ENCODE measurements at places on chromosomes 16 and 17.

- DNase-seq = no peak
Observed at GRCh38 chr16:19994466-19995170, 79.1 kb downstream of the GPR139 start.

DNA sequence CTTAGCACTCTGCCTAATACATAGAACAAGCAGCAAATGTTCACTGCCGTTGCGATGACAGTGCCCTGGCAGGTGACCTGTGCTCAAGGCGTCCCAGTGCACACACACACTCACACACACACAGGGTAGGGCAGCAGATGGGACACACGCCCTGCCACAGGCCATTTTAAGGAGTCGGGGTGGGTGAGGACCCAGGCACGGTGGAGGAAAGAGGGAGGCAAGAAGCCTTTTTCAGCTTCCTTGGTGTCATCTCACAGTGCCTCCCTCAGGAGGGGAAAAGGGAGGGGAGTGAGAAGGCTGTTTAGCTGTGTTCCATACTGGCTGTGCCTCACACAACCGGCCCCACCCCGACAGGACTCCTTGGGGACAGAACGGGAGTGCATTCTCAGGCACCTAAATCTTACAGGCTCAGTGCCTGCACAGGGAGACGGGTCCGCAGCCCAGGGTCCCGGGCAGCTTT is 1.5 kb downstream of the PITPNM3 start:
- DNase-seq = no peak

DNA sequence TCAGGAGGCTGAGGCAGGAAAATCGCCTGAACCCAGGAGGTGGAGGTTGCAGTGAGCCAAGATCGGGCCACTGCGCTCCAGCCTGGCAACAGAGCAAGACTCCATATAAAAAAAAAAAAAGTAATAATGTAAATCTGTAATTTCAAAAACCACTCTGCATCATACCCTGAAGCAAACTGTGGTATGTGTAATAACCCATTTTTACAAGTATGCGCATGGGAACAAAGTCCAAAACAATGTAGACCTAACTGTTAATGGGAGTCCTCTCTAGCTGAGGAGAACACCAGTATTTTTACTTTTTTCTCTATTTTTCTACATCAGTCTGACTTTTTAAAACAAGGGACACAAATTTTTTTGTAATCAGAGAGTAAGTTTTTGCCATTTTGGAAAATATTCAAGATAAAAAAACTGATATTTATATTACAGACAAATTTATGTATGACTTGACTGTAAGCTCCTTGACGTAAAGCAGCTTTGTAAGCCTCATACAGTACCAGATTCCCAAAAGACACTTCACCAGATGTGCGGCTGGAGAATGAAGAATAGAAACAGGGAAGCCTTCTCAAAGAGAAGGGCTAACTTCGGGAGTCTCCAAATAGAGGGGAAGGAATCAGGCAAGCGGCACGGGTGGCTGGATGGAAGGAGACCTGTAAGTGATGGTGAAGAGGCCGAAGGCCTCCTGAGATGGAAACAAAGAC is 25.7 kb downstream of the CMTM4 start:
- DNase-seq = no peak

DNA sequence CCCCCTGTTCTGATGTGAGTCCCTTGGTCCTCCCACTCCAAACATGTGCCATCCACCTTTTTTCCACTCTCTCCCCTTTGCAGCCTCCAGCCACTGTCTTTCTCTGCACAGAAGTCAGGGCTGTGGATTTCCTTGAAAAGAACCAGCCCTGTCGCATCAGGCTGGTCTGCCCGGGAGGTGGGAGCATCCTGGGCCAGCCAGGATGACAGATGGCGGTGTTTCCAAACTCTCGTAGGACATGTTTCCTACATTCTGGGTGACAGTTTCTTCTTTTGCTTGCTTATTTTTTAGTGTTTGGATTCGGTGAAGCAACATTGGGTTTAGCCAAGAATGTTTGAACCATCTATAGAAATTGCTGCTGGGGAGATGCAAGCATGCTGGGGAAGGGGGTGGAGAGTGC is 100.8 kb downstream of the CCDC182 start:
- no peak for DNase-seq

DNA sequence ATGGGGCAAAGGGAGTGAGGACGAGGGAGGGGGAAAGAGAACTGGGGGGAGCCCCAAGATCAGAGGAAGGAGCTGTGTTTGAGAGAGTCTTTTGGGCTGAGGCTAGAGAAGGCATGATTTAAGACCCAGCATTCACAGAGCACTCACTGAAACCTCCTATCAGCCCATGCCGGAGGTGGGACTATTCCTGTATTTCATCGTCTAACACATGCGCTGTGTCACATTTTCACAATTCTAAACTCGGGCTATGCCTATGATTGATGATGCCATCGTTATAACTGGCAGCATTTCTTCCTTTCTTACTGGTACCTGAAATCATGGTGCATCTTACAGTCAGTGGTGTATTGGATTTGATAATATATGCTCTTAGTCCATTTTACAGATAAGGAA is 3.5 kb downstream of the FAM171A2 start:
- DNase-seq = no peak

GRCh38 chr17:78954684-78955083 is 25.0 kb downstream of the LGALS3BP start:
- no peak for DNase-seq

DNA sequence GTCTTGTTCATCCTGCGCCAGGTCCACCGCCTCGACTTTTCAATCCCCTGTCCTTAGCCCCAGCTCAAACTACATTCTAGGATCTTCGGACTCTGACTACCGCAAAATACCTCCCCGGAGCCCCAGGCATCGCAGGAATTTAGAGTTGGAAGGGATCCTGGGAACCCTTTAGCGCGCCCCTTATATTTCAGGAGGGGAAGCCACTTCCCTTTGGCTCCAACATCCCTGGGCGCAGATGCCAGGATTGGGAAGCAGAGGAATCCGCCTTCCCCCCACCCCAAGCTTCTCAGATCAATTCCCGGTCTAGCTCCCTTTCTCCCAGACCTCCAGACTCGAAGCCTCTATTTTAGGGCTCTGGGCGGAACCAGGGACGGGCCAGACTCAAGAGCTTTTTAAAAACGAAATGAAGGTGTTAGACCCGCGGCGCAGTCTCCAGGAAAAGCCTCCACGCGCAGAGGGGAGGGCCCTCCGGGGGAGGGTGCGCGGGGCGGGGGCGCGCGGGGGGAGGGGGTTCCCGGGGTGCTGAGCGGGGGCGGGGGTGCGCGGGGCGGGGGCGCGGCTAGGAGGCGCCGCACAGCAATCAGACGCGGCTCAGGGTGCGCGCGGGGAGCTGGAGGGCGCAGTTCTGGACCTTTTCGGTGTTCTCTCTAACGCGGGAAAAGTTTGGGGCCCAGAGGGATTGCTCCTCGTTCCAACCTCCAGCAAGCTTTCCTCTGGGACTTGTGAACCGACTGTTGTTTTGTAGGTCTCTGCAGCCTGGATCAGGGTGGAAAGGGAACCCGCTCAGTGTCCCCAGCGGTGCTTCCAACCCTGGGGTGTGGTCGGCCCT is 1.6 kb downstream of the AHSP start:
- DNase-seq = peak; percentile 72

- no peak for DNase-seq
Observed at GRCh38 chr17:2481760-2482159, 29.9 kb downstream of the METTL16 start.

- peak; percentile 38 for DNase-seq
Observed at GRCh38 chr16:14199624-14200023, 128.5 kb downstream of the MRTFB start.

- no peak for DNase-seq
Observed at GRCh38 chr16:58449768-58450167, 50.2 kb upstream of the NDRG4 start.

- no peak for DNase-seq
Observed at GRCh38 chr16:24478401-24478800, 61.0 kb upstream of the RBBP6 start.

DNA sequence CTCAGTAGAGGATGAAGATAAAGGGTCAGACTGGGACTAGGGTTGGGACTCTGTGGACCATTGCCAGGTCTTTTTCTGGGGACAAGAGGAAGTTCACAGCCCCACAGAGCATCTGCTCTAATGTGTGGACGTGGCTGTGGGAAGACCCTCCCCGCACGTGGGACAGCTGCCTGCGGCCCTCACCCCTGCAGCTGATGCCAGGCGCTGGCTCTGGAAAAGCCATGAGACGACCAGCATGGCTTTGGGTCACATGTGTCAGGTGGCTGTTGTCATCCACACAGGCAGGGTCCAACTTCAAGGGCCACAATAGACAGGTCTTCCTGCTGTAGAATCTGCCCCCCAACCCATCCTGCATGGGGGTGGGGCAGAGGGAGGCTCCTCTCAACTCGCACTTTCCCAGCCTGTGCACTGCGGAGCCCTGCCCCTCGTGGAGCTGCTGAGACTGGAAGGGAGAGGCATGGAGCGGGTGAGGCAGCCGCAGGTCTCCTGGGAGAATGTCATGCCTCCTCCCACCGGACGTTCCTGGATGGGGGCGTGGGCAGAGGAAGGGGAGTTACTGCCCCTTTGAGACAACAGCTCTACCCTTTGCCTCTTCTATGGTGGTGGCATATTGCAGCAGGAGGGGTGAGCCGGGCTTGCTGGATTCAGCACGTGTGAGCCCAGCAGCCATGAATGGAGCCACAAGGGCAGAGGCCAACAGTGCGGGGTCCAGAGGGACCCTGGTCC is 53.4 kb downstream of the PIMREG start:
- DNase-seq = no peak

DNA sequence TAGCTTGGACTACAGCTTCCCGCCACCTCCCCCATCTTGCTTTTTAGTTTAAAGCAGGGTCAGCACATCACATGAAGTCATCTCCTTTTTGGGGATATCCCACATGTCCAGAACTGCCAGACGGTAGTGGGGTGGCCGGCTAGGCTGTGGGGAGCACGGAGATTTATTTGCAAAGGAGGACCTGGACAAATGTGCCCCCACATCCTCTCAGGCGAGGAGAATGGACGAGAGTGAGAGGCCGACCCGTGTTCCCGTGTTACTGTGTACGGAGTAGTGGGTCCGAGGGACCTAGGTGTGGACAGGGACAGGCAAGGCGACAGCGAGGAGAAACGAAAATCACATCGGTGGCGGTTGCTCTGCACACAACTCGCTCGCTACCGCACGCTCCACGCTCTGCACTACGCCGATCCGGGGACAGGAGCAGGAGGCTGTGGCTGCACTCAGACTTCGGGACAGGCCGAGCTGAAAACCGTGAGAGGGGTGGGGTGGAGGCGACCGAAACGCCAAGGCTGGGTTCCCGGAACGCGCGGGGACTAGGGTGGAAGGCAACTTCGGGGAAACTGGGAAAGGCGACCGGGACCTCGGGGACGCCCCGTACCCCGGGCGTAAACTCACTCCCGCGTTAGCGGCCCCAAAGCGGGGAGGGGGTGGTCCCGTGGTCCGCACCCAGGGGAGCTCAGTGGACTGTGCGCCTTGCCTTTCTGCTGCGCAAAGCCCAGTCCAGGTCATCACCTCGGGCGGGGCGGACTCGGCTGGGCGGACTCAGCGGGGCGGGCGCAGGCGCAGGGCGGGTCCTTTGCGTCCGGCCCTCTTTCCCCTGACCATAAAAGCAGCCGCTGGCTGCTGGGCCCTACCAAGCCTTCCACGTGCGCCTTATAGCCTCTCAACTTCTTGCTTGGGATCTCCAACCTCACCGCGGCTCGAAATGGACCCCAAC is at the start of gene MT1A:
Gene MT1A, plus strand, starts transcription at position 853 of the 937 bp plus-strand sequence. Its CDS starts 73 bp downstream, at position 926.
- DNase-seq = no peak

DNA sequence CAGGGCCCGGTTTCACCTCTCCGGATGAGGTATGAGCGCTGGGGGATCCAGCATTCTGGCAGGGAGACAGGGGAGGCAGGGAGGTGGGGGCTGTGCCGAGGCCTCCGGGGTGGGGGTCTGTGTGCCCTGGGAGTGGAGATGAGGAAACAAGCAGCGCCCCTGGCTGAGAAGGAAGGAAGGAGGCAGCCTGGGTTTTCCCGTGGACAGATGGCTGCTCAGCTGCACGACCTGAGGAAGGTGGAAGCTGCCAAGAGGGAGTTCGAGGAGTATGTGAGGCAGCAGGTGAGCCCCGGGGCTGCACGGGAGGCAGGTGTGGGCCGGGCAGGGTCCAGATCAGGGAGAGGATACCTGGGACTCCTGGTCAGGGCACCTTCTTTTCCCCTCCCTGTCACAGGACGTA is 4.3 kb downstream of the RNF112 start:
- no peak for DNase-seq

GRCh38 chr17:14875557-14876412 is 389.3 kb downstream of the PMP22 start:
- DNase-seq = no peak

GRCh38 chr17:27582696-27583095 is 48.3 kb upstream of the LGALS9 start:
- no peak for DNase-seq
